ENCODE measurements at places on chromosomes 5 and 9. TPM values are rescaled to one million over a fixed set of nuclear protein-coding genes. Genes with fewer than 3 reads are reported as not detected.
A peak's percentile ranks its signal among the peaks of the same experiment; 100 is the strongest.

The RNF183 gene
- not detected for total RNA-seq

The RLN2 gene
- total RNA-seq, result 6.9 TPM

The PRSS3 gene
- not detected for total RNA-seq

The TLN1 gene
- 215 TPM for total RNA-seq

DNA sequence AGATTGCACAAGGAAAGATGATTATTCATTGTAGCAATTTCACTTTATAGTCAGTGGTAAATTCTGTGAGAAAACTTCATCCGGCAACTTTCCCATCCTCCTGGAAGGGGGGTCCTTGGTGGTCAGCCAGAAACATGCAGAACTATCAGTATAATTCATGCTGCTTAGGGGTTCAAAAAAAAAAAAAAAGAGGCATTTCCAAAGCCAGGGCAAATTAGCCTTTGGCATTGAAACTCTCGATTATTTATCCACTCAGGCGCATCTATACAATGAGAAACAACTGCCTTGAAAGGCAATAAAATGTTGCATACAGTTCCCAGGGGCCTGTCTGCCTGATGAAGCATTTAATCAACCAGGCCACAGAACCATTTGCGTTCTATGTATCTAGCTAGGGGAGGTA, 263.3 kb downstream of the TMEM167A start:
- no peak for DNase-seq

- no peak for DNase-seq
These were observed 15.0 kb upstream of the HSPB3 start for GRCh38 chr5:54440456-54440893.

GRCh38 chr5:63085561-63085960, 506.9 kb downstream of the LRRC70 start:
- no peak for DNase-seq

- DNase-seq, result no peak
These were observed 148.5 kb downstream of the SGCD start for GRCh38 chr5:156475182-156476157.

DNA sequence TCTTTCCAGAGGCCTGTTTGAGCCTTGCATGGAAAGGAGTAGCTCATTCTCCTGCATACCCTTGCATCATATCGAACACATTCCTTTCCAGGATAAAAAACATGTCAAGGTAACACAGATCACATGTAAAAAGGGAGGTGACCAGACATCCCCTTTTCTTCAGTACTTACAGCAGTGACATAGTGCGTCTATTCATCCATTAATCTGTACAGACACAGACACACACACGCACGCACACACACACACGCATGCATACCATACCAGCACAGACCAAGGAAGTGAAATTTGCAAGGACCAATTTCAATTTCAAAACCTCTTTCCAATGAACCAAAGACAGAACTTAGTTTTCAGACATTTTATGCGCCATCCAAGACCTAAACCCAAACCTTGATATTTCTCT, 256.0 kb downstream of the PAPPA start:
- no peak for DNase-seq

GRCh38 chr9:128716581-128717254, 7.2 kb downstream of the ZDHHC12 start:
- DNase-seq, result no peak

- no peak for DNase-seq
These were observed 127.3 kb upstream of the ELL2 start for GRCh38 chr5:96088706-96089498.

DNA sequence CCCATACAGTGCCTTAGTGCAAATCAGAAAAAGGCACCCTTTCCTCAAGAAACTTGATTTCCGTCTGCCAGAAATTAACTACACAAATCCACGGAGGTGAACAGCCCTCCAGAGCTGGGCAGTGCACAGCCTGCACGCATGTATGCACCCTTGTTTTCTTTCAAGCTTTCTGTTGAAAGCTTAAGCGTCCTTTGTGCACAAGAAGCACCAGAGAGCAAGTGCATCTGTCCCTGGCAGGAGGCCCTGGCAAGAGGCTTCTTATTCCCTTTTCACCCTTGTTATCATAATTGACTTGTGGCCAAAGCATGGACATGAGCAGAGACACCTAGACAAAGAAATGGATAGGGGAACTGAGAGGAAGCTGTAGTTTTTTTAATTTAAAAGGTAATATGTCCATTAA, 47.4 kb upstream of the ATG10 start:
- DNase-seq, result no peak

The TEK gene
- 5.9 TPM for total RNA-seq

The GPR150 gene
- not detected for total RNA-seq

The EGFLAM gene
- total RNA-seq, result 31.5 TPM

- DNase-seq, result no peak
These were observed 61.4 kb upstream of the ADRA1B start for GRCh38 chr5:159854916-159855315.

GRCh38 chr5:181241393-181241975, 2.2 kb downstream of the RACK1 start:
- DNase-seq, result no peak

GRCh38 chr5:62790348-62790747, 211.7 kb downstream of the LRRC70 start:
- no peak for DNase-seq

- no peak for DNase-seq
These were observed 67.2 kb downstream of the CDH18 start for GRCh38 chr5:19920761-19921160.

- DNase-seq, result no peak
These were observed 9.1 kb downstream of the PDCL start for GRCh38 chr9:122819326-122819725.

DNA sequence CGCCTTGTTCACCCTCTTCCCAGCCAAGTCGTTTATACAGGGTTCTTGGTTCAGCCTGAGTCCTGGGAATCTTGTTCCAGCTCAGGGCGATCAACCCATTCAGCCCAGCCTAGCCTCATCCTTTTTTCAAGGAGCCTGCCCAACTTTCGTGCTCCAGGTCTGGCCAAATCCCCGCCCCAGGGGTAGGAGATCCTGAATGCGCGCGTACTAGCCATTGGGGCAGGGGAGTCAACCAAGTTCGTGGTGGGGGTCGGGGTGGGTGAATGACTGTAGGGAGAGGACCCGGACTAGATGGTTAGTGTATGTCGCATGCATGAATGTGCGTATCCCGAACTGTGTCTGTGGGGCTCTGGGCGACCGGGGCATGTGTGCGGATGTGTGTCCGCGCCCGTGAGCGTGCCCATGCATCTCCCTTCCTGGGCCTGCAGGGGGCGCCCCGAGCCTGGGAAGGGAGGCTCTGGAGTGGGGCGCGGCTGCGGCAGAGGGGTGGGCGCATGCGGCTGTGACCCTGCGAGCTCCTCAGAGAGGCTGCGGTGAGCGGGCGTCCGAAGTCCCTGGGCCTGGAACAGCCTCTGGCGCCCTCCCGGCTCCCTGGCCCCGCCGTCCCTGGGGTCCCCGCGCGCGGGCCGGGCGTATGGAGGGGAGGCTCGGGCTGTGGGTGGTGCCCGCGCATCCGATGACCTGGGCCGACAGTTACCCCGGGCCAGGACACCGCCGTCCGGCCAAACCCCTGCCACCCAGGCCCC, 8.7 kb downstream of the CCL21 start:
- DNase-seq, result peak; percentile 54

The IL3 gene
- not detected for total RNA-seq

GRCh38 chr9:3567988-3568387, 42.2 kb upstream of the RFX3 start:
- DNase-seq, result no peak

DNA sequence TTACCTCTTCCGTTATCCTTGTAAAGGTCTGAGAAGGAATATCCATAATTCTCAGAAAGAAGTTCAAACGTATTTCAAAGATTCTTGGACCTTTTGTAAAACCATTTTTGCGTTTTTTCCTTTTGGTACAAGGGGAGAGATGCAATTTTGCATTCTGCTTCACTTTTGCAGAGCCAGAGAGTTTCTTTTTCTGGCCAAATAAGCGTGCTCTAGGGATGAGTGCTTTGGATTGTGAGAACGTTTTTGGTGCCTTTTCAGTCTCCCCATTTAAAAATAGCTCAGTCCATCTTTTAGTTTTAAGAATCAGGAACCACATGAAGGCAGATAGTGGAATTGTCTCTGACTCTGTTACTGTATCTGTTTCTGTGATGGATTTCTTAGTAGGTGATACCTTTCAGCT, 1.5 kb downstream of the ARHGAP26 start:
- no peak for DNase-seq

DNA sequence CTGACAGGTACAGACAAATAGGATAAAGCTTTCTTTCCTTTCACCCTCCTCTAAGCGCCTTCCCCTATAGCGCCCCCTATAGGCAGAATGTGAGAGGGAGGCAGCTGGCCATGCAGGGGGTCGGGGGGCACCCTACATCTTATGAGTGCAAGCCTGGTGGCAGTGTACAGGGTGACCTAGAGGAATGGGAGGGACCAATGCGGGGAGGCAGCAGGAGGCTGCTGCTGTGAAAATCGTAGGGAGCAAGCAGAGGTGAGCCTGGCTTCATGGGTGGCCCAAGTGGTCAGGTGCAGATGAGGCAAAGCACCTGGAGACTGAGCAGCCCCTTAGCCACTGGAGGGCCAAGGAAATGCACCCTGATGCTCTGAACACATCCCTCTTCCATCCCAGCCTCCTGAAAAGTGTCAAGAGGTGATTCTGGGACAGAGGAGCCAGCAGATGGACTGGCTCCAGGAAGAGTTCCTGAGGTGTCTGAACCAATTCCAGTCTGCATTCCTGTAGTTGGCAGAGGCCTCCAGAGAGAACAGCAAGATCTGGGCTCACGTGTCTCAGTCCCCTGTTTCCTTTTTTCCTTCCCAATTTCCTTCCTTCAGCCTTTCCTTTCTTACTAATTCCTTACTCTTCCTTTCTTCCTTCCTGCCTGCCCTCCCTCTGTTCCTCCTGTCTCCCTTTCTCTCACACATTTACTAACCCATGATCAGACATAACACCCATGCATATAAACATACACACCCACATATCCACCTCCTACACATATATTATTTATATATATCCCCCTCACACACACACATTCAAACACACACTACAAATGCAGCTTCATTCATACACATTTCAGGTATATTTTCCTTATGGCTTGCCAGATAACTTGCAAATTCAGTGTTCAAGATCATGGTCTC, 32.8 kb upstream of the GALNT10 start:
- DNase-seq, result peak; percentile 58

- no peak for DNase-seq
These were observed 141.1 kb upstream of the SMIM23 start for GRCh38 chr5:171644536-171644935.

GRCh38 chr5:163566678-163567077, 61.3 kb downstream of the MAT2B start:
- DNase-seq, result no peak

The BTF3 gene
- 503 TPM for total RNA-seq

The C9orf153 gene
- 0.66 TPM for total RNA-seq

The MORN5 gene
- not detected for total RNA-seq

DNA sequence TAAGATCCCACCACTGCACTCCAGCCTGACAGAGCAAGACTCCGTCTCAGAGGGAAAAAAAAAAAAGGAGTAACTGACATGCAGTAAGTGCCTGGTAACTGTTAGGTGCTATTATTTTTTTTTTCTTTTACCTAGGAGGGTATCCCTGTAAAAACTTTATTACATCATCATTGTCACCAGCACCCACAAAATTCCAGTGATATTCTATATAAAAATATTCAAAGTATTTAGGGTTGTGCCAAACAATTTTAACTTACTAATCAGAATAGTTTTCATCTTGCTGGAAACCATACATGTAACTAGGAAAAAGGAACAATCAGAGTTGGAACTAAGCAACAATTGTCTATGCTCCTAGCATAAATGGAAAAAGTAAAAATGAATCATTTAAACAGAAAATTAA, 112.4 kb downstream of the SSBP2 start:
- no peak for DNase-seq

DNA sequence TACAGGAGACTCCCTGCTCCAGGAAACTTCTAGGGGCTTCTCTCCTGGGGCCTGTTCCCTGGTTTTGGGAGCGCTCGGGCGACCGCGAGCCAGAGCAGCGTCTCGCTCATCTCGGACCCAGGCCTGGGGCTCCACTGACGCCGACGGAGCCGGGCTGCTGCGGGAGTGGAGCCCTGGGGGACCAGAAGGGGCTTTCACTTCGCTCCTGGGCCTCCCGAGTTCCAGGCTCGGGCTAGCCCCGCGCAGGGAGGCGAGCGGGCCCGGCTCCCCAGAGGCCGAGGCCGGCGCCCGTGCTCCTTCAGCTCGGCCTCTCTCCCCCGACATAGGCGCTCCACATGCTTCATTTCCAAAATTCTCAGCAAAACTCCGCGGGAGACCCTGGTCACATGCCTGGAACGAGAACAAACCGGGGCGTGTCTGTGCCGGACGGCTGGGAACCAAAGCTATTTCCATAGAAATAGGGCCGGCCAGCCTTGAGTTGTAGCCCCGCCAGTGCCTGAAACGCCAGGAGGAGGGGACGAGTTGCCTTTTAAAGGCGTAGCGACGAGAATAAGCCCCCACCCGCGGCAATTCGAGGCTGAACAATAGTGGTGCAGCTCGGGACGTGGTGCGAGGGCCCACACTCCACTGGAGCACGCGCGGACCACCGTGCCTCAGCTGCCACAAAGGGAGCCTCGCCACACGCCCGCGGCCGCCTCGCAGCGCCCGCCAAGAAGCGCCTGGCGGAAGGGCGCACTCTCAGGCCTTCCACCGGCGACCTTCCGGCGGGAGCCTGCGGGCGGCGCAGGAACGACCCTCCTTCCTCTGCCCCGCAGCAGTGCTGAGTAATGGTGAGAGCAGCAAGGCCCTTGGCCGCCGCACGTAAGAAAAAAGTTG, 1.1 kb upstream of the G3BP1 start:
- peak; percentile 69 for DNase-seq

DNA sequence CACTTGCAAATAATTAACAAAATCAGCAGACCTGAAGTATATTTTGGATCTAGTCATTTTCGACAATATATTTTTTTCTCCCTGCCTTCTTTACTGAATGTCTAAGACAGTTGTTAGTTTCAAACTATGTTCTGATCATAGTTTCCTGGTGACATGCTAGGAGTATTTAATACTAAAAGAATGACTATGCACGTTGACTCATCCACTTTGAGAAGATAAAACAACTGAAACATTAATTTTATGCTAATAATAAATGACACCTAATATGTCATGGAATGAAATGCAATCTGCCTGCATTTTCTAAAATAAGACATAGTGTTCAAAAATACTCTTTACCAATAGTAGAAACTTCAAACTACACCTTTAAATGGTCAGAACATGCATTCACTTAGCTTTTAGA, 2123.7 kb upstream of the C9orf72 start:
- no peak for DNase-seq

Data from breast epithelium (tissue), 4 donors.